COLO829 (cell line): ENCODE measurements at places on chromosomes 12 and 14.

- no peak for DNase-seq
Observed at GRCh38 chr12:103829092-103829491, 11.9 kb downstream of the NT5DC3 start.

DNA sequence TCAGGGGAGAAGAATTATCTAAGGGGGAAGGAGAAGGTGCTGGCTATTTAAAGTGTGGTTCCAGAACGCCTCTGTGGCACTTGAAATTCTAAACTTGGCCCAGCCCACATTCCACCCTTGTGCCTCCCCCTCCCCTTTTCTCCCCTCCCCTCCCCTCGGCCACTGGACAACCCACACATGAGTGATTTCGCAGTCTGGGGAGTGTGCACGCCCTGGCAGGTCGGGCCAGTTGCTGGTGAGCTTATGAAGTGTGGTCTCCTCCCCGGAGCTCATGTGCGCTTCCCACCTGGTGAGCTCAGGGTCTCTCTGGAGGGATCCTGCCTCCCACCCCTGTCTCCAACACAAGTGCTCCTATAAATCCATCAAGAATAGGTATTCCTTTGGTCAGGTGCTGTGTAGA lies at the start of gene SLC6A13:
Gene SLC6A13, minus strand, starts transcription at position 20 of the 400 bp plus-strand sequence. CDS start 2,784 bp downstream, outside the sequence.
- DNase-seq, result no peak

DNA sequence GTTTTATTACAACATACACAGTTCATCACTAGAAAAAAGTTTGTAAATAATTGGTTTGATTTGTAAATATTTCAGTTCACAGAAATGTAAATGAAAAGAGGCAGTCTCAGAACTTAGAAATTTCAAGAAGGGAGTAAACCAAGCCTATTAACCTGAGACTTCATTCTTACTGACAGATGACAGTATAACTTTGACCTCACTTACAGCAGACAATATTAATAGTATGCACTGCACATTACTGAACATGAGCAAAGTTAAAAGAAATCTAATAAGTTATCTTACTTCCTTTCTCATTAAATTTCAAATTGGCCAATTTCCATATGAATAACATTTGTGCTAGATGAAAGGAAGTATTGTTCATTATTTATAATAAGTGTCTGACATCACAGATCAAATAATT lies 235.8 kb downstream of the SLC6A15 start:
- peak; percentile 2 for DNase-seq

DNA sequence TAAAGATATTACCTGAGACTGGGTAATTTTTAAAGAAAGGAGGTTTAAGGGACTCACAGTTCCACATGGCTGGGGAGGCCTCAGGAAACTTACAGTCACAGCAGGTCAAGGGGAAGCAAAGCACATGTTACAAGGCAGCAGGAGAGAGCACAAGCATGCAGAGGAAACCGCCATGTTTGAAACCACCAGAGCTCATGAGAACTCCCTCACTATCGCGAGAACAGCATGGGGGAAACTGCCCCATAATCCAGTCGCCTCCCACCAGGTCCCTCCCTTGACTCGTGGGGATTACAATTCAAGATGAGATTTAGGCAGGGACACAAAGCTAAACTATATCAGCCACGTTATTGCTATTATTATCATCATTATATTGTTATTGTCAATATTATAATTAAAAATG lies 138.7 kb downstream of the RIMBP2 start:
- no peak for DNase-seq

DNA sequence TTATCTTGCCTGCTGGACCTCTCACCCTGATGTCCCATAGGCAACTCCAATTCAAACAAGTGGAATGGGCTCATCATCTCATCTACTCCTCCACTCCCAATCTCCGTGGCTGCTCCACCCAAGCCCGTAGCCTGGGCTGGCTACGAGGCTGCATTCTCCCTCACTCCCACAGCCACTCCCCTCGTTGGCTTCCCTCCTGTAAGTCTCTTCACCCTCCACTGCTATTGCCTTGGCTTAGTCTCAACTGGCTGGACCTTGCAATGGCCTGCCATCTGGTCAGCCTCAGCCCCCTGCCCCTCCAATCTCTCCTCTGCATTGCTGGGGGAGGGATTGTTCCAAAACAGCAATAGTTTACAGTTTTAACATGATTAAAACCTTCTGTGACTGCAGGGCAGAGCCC lies 44.4 kb upstream of the PELI2 start:
- no peak for DNase-seq

GRCh38 chr14:104185916-104186495 lies 47.6 kb downstream of the KIF26A start:
- no peak for DNase-seq

- no peak for DNase-seq
Observed at GRCh38 chr12:112172556-112173324, 47.4 kb downstream of the TRAFD1 start.

DNA sequence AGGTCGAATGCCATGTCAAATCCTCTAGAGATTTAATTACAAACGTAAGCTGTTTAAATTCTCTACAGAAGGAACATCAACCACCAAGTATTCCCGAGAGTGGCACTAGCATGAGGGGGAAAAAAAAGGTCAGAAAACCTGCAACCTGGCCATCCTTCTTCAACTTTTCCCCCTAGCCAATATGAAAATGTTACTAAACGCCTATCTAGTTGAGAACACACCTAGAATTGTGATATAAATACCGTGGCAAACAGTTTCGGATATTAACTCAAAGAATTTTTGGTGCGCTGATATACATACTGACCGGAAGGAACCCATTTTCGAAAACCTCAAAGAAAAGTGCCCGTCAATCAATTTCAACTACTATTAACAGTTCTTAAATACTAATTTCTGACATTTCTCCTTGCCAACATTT lies 1.8 kb downstream of the HNRNPC start:
- DNase-seq, result no peak
